ENCODE measurements at places on chromosomes 7 and 10. TPM values are rescaled to one million over a fixed set of nuclear protein-coding genes. Genes with fewer than 3 reads are reported as not detected.
A peak's percentile ranks its signal among the peaks of the same experiment; 100 is the strongest.

Gene NPSR1
- not detected for total RNA-seq

Gene ACTR3C
- 11.3 TPM for total RNA-seq

Gene PTPN20
- 7.0 TPM for total RNA-seq

Gene AKR1C3
- 15.6 TPM for total RNA-seq

Gene PLCE1
- 11.3 TPM for total RNA-seq

Gene ZNHIT1
- total RNA-seq = 43.5 TPM

Gene ANK3
- 74.1 TPM for total RNA-seq

Gene NPTX2
- 4.1 TPM for total RNA-seq

Gene ACSL5
- total RNA-seq = 13.9 TPM

Gene GIMAP1
- total RNA-seq = 1.4 TPM

Gene LIPF
- total RNA-seq = not detected

Gene POLR2J2
- 5.9 TPM for total RNA-seq

Gene TMEM229A
- total RNA-seq = 0.66 TPM

Gene DPP6
- 0.87 TPM for total RNA-seq

DNA sequence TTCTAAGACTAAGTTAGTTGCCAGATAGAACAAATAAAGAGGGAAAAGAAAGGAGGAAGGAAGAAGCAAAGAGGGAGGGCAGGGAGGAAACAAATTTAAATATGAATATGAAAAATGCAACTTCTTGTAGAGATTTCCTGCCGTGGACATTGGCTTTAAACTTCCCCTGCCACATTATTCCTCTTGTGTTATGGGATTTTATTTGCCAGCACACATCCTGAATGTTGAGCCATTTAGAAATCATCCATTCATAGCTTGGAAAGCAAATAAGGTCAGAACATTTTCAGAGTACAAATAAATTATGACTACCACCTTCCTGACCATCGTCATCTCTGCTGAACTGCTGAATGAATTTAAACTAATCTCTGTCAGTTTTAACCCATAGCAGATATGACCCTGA lies 911.9 kb upstream of the LRRN3 start:
- DNase-seq = no peak

DNA sequence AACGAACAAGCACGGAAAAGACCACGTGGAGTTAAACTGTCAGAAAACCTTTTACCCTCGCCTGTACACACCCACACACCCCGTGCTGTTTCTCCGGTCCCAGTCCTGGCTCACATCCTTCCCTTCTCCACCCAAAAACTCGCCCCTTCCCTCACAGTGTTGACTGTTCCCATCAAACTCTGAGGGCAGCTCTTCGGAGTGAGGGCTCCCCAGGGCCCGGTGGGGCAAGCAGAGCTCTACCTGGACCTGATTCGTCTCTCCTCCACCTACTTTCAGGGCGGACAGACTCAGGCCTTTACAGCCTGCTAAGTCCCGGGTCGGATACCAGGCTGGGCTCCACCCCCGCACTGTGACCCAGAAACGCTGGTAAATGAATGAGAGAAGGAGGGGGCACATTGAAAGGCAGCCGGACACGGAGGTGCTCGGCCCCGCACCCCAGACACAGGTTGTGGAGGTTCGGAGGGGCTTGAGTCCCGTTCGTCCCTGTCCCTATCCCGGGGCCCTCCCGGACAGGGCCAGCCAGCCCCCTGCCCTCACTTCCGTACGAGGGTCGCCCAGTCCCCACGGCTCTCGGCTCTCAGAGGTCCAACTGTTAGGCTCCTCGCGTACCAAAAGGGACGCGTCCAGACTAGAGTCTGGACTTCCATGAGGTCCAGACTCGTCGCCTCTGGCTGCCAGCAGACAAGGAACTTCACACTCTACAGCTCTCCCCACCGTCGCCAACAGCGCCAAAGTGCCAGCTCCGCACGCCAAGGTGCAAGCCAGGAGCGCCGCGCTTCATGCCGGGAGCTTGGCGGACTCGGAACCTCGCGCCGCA lies 31.7 kb upstream of the ASL start:
- DNase-seq = peak; percentile 53

DNA sequence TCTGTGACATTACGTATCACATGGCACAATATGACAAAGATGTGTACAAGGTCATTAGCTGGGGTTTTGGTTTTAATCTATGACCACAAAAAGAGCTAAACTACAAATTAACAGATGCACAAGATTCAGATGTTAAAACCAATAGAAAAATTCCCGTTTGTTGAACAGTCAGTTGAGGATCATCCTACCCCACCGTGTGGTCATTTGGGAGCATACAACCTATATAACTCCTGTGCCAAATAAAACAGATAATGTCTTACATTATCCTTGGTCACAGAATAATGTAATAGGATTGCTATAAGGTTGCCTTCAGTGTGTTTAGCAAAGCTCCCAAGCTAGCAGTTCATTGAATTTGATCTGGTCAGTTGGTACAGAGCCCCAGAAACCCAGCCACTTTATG lies 28.2 kb downstream of the ASNS start:
- DNase-seq = no peak

- DNase-seq = no peak
Measured at GRCh38 chr7:446289-446935, 73.2 kb downstream of the PDGFA start.

DNA sequence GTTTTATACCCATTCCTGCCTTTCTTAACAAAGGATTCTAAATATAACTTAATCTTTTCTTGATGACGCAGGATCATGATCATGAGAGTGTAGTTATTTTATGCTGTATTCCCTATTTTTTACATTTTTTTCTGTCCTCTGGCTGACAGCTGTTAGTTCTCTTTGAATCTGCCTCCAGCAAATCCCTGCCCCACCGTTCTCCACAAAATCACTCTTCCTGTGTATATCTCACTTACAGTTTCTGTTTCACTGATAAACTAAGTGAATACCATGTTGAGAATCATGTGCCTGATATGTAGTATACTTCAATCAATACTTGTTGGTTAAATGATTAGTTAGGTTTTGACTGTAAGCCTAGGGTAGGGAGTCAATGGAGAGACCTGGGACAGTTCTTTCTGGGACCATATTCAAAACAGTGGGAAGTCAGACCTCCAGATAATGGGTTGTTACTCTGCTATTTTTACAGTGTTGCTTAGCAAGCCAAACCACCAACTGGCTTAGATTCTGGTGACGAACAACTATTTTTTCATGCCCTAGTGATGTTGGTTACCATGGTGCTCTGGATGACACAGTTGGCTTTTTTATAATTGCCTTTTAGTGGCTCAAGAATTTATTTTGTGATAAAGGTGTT lies 12.8 kb downstream of the CNNM1 start:
- no peak for DNase-seq

- DNase-seq = no peak
Measured at GRCh38 chr10:5334196-5334880, 30.4 kb upstream of the UCN3 start.

GRCh38 chr7:128352153-128352537 lies 8.4 kb upstream of the RBM28 start:
- peak; percentile 42 for DNase-seq

- no peak for DNase-seq
Measured at GRCh38 chr7:22640269-22640668, 86.7 kb upstream of the IL6 start.

GRCh38 chr7:19939746-19940145 lies 166.3 kb upstream of the TMEM196 start:
- DNase-seq = no peak

GRCh38 chr7:42618651-42619360 lies 293.1 kb downstream of the C7orf25 start:
- no peak for DNase-seq

DNA sequence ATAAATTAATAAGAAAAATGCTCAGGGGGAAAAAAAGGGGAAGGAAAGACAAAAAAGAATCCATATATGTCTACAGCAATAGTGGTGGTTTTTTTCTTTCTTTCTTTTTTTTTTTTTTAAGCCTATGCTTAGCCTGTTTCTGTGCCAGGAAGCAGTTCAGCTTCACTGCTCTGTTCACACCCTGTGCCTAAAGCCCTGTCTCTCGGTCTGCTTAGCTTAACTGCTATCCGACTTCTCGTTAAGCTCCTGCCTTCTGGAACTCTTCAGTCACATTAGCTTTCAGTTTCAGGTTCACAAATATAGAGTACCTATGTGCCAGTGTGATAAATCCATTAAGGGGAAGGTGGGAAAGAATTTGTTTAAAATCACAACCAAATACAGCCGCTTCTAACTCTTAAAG lies 26.5 kb upstream of the NRG3 start:
- no peak for DNase-seq

DNA sequence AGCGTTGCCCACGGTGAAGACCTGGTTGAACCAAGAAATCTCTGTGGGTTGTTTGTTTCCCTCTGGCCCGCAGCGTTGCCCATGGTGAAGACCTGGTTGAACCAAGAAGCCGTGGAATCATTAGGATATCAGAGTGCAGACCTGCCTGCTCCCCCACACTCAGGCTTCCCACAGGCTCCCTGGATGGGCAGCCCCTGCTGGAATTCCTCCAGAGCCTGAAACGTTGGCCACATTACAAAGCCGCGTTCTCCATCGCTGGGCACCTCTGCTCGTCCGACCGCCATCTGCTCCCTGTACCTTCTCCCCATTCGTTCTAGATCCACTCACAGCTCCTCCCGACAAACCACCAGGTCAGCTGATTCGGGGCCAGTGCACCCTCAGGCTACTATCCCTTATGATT lies 266.9 kb upstream of the SHH start:
- no peak for DNase-seq

- DNase-seq = no peak
Measured at GRCh38 chr10:103727546-103727963, 127.8 kb downstream of the SH3PXD2A start.

DNA sequence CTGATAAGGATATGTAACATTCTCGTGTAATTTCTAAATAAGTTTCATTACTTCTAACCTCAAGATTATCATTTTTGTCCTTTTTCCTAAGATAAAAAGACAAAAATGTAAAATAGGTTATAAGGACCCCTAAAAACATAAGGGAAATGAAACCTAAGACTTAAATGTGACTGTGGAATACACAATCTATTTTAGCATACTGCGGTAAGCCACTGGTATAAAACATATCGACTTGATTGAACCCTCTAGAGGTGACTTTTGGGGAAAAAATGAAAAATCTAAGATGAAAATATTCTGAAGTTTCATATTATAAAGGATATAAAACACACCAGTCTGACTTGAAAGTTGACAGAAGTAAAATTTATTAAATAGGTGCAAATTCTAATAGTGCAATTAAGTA lies 1.9 kb downstream of the NAMPT start:
- DNase-seq = no peak

GRCh38 chr7:80440883-80441282 lies 71.0 kb downstream of the GNAT3 start:
- no peak for DNase-seq

DNA sequence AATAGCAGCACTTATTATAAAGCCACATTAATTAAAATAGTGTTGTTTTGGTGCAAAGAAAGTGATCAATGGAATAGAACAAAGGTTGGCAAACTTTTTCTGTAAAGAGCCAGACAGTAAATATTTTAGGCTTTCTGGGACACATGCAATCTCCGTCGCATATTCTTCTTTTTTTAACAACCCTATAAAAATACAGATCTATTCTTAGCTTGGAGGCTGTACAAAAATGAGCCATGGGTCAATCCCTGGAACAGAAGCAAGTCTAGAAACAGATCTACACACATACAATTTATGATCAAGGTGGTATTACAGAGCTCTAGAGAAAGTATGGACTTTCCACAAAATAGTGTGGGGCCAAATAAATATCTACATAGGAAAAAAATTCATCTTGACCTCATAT lies 71.8 kb downstream of the ARHGAP21 start:
- DNase-seq = no peak

- no peak for DNase-seq
Measured at GRCh38 chr10:103911021-103911459, 6.9 kb downstream of the STN1 start.

GRCh38 chr7:144936314-144936713 lies 100.5 kb upstream of the TPK1 start:
- no peak for DNase-seq

DNA sequence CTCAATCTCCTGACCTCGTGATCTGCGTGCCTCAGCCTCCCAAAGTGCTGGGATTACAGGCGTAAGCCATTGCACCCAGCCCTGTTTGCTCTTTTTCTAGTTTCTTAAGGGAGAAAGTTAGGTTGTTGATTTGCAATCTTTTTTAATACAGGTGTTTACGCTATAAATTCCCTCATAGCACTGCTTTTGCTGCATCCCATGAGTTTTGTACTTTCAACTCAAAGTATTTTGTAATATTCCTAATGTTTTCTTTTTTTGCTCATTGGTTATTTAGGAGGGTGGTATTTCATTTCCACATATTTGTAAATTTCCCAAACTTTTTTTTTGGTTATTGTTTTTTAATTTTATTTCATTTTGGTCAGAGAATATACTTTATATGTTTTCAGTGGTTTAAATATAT lies 11.6 kb downstream of the TPST1 start:
- no peak for DNase-seq

GRCh38 chr10:35574924-35575352 lies 30.2 kb upstream of the GJD4 start:
- no peak for DNase-seq

DNA sequence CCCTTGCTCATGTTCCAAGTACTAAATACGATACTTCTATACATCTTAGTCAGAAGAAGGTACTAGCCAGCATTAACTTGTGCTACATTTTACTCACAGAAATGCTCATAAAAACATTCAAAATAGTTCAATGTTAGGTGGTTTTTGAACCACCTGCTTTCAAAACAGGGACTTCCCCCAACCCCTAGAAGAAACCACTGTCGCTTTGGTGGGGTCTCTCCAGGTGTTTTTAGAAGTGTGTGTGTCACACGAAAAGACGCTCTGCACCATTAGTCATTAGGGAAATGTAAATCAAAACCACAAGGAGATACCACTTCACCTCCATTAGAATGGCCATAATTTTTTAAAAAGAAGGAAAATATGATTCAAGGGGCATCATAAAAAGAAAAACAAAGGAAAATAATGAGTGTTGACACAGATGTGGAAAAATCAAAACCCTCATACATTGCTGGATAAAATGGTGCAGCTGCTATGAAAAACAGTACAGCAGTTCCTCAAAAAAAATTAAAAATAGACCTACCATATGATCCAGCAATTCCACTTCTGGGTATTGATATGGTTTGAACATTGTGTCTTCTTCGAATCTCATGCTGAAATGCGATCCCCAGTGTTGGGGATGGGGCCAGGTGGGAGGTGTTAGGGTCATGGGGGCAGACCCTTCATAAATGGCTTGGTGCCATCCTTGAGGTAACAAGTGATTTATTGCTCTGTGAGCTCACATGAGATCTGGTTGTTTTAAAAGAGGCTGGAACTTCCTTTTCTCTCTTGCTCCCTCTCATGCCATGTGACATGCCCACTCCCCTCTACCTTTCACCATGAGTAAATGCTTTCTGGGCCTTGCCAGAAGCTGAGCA lies 74.2 kb downstream of the MALSU1 start:
- DNase-seq = no peak

Measured in ovary (tissue), 10 donors.